ENCODE measurements at places on chromosomes 7 and 10.

- DNase-seq: no peak
Measured at GRCh38 chr7:929311-929711, 25.2 kb downstream of the ADAP1 start.

- DNase-seq: no peak
Measured at GRCh38 chr7:149133028-149133710, 7.0 kb upstream of the ZNF425 start.

DNA sequence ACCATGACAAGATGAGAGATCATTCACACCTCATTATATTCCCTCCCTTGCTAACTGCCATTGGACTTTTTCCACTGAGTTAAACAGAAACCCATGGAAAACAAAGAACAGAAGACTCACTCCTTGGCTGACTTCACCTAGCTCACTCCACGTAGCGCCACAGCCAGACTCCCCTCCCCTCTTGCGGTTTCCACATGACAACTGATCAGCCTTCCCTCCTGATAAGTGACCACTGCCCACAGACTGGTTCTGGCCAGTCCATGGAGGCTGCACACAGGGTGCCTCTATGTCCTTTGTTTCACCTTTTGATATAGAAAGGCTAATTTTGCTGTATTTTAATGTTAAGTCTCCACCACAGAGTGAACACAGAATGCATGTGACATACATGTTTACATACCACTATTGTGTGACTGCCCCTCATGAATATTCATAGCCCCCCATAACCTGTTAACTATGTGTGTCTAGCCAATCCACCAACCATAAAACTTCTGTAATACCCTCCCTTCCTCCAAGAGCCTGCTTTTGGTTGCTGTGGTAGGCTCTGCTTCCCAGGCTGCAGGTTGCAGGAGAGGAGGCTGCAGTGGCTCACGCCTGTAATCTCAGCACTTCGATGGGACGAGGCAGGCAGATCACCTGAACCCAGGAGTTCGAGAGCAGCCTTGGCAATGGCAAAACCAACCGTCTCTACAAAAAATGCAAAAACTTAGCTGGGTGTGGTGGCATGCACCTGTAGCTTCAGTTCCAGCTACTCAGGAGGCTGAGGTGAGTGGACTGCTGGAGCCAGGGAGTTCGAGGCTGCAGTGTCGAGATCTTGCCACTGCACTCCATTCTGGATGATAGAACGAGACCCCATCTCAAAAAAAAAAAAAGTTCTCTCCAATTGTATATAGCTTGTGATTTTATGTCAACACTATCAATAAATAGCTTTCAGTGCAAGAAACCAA lies 10.0 kb upstream of the IFIT5 start:
- DNase-seq: no peak

GRCh38 chr10:44769450-44769849 lies 141.7 kb upstream of the TMEM72 start:
- no peak for DNase-seq

GRCh38 chr7:35036361-35037171 lies 719 bp downstream of the DPY19L1 start:
- DNase-seq: peak; percentile 69

DNA sequence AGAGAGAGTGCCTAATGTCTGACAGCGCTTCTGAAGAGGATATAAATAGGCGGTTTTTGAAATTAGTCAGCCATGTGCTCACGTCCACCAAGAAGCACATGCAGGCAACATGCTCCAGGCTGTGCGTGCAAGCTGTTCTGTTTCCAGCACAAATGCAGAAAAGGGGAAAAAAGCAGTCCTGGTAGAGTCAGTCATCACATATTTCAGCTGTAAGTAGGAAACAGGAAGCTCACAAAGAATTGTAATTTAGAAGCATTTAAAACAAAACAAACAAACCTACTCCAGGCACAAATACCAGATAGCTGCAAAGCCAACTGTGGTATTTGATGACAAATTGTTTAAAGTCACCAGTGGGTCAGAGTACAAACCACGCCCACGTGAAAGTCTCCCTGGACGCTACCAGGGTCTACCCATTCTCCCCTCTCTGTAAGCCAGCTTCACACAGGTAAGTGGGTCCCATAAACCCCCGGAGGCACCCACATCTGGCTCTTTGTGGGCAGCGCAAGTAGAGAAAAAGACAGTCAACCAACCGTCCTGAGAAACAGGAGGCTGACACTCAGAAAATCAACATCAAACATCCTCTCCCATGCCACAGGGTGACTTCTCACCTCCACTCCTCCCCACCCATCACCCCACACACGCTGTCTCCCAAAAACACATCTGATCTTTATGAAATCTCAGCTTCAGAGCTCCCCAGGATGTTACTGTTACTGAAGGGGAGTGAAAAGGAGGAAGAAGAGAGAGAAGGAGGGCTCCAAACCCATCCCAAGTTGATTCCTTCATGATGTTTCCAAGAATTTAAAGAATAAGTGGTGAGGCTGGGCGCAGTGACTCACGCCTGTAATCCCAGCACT lies 186.4 kb downstream of the FAM107B start:
- DNase-seq: peak; percentile 75

- DNase-seq: peak; percentile 65
Measured at GRCh38 chr10:102835007-102835482, 2.2 kb downstream of the CYP17A1 start.

GRCh38 chr7:30974605-30975255 lies 11.0 kb downstream of the GHRHR start:
- DNase-seq: no peak

DNA sequence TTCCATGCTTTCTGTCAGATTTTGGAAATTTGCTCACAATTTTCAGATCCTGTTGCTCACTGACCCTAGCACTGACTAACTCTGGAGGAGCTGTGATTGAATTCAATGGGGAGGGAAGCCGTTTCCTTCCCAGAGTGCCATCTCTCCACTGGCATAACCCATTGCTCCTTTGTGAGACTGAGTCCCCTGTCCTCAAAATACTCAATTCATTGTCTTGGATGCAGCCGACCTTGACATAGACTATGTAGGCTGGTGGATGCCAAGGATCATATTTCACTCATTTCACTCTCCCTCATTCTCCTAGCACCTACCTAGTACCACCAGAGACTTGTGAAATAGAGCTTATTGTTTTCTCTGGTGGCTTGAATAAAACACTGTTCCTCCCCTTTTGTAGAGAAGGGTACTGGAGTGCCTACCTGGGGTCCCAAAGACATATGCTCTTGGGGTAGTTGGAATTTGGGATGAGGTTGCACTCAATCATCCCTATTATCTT lies 511.3 kb upstream of the ZMIZ1 start:
- DNase-seq: no peak

- peak; percentile 53 for DNase-seq
Measured at GRCh38 chr7:99141841-99142726, 1.8 kb downstream of the SMURF1 start.

- no peak for DNase-seq
Measured at GRCh38 chr7:127690337-127690736, 38.3 kb downstream of the SND1 start.

- DNase-seq: no peak
Measured at GRCh38 chr10:29828956-29829355, 194.2 kb upstream of the SVIL start.

DNA sequence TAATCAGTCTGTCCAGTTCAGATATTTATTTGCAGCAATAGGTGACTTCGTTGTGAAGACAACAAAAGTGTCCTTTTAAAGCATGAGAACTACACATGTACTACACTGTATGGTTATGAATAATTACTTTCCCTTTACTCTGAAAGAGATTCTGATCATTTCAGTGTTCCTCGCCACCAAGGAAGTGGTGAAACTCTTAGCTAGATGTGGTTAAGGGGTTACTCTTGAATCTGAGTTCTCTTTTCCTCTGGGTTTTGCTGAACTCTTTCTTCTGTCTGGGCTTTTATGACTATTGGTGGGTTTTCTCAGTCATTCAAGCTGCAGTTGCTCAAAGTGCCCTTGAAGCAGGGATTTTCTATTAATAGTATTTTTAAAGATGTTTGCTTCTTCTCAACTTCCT lies 127.9 kb upstream of the SEM1 start:
- DNase-seq: peak; percentile 46

DNA sequence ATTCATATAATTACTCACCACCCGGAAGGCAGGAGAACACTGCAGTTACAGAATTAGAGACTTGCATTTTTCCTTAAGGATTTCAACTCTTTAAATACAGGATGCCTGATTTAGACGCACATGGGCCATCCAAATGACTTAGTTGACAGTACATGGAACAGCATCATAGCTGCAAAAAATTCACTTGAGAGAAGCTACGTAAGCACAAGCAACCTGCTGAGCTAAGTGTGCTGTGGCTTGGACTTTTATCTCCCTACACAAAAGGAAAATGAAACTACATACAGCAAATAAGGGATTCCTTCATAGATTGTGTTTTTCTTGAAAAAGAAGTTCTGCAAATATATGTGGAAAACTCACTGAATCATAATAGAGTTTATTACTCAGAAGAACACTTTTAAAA lies 152.6 kb downstream of the POU6F2 start:
- no peak for DNase-seq

GRCh38 chr7:112255388-112255720 lies 48.9 kb downstream of the ZNF277 start:
- no peak for DNase-seq

DNA sequence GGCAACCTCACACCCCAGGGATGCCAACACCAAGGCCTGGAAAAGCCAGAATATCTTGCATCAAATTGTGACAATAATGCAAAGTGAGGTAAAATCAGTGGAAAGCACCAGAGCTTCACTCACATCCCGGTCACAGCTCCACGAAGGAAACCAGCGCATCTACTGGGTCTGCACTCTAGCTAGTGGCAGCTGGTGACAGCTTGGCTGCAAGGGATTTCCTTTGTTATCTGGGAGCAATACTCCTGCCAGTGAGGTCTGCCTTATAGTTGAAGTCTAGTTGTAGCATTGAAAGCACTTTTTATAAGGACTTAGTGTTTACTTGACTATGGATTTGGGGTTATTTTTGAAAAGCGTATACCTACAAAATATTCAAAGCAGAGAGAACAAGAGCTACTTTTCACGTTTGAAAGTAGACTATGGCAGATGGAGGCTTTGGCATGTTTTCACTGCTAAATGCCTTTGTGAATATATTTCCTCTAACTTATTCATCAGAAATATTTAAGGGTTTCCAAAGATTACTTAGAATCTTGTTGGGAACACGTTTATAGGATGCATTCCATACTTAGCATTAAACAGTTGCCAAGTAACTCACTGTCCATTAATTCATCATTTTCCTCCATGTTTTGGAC lies 26.1 kb downstream of the WDFY4 start:
- DNase-seq: no peak

- DNase-seq: no peak
Measured at GRCh38 chr10:12769323-12770044, 232.0 kb downstream of the CCDC3 start.

DNA sequence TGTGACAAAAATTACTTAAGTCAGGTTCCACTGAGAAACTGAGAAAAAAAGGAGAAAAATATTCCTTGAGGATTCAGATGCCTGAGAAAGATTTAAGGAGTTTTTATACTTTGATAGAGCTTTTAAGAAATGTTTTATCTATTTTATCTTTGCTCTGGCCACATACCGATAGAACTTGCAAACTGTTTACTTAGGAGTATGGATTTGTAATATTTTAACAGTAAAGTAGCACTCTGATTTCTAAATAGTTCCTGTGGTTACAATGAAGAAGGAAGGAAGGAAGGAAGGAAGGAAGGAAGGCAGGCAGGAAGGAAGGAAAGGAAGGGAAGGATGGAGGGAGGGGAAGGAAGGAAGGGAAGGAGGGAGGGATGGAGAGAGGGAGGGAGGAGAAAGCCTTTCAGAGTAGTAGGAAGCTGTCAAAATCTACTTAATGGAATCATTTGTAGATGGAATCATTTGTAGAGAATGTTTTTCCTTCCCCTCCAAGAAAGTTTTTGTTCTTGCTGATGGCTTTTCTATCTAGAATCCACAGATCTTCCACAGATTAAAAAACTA lies 489.0 kb upstream of the ANKRD30A start:
- DNase-seq: no peak

DNA sequence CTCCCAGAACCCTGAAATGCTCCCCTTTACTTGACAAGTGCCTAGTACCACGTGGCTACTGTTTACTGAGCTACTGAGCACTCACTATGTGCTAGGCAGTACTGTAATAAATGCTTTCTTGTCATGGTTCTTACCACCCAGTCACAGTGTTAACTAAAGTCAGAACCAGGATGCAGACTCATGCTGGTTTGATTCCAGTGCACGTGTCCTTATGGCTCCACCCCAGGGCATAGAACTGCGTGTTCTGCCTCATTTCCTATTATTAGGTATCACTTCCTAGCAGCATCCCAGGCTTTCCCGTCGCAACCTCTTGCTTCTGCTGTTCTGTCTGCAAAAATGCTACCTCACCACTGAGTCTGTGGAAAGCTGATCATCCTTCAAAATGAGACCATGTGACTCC lies 71.7 kb upstream of the DOCK1 start:
- no peak for DNase-seq

- no peak for DNase-seq
Measured at GRCh38 chr7:47292832-47293309, 289.0 kb downstream of the TNS3 start.

- DNase-seq: no peak
Measured at GRCh38 chr7:99631295-99632109, 14.8 kb downstream of the ZSCAN25 start.

DNA sequence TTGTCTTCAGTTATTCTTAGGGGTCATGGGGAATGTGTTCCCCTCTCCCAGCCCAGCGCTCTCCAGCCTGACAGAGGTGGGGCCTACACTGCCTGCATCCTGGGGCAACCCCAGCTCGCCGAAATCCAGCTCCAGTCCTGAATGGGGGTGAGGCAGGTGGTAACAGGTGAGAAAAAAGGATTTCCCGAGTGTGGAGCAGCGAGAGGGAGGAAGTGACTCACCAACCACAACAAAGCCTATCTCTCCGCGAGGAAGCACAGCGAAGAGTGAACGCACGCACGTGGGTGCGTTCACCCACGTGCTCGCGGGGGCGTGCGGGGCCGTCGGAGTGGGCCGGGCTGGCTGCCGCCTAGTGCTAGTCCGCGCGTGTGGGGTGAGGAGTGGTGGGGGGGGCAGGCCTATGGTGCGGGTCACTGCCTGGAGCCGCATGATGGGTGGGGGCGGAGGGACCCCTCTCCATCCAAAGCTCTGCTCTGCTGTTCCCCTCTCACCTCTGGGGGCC lies 855 bp upstream of the PALD1 start:
- DNase-seq: peak; percentile 54

- no peak for DNase-seq
Measured at GRCh38 chr7:44767134-44767911, 18.7 kb downstream of the ZMIZ2 start.

DNA sequence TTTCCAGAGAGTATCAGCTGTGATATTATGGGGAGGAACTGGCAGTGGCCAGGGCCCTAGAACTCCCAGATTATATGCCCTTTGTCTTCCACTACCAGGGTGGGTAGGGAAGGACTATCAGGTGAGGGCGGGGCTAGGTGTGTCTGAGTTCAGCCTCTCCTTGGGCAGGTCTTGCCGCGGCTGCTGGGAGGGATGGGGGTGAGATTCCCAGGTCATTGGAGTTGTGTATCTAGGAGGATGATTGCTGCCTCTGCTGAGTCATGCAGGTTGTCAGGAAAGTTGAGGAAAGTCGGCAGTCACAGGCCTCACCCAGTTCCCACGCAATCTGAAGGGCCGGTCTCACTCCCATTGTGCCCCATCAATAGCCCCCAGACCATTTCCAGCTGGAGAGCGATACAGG lies 185.2 kb downstream of the DKK1 start:
- no peak for DNase-seq

Data from CD8-positive, alpha-beta memory T cell (primary cell).